Posterior cingulate gyrus (tissue), 11 donors: ENCODE measurements at places on chromosomes 3 and 15.

DNA sequence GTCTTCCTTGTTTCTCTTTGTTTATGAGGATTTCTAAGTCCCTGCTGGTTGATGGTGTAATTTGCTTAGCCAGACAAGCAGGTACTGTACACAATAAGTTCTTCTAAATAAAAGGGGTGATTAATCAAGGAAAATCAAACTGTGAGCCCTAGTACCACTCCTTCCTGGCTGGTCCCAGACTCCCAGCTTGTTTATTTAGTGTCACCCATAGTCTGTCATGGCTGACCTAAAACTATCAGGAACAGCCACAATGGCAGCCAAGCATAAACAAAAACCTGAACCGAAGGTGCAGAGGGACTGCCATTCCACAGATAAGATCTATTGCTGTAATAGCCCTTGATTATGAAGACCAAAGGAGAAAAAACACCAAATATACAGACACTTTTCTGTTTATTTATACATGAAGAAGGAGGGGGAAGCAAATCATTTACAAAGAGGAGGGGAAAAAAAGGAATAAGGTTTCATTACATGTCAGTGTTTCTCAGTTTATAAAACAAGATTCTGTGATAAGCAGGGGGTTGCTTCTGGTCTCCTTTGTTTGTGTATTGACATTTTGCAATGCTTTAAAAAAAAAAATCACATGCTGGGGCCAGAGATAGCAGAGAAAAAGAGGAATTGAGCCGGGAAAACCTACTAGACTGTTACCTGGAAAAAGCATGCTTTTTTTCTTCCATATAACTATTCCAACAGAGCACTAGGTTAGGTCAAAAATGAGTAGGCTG is 182.4 kb upstream of the DPH6 start:
- no peak for DNase-seq

DNA sequence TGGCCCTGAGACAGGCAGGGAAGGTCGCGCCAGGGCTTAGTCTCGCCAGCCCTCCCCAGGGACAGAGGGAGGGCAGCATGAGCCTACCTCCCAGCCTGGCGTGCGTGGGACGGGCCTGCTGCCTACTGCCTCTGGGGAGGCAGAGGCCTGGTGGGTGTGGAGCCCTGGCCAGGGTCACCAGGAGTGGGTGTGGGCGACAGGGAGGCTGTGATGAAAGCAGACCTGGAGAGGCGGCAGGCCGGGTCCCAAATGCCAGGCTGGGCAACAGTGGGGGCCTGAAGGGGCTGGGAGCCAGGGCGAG is 33.1 kb downstream of the PLXNA1 start:
- DNase-seq, result no peak

GRCh38 chr3:30428251-30428650 is 178.2 kb upstream of the TGFBR2 start:
- DNase-seq, result no peak

GRCh38 chr3:194952841-194953241 is 267.2 kb downstream of the FAM43A start:
- DNase-seq, result no peak

- no peak for DNase-seq
Measured at GRCh38 chr3:151918253-151919029, 45.0 kb downstream of the SUCNR1 start.

GRCh38 chr3:102207151-102207571 is 227.7 kb upstream of the ZPLD1 start:
- no peak for DNase-seq

DNA sequence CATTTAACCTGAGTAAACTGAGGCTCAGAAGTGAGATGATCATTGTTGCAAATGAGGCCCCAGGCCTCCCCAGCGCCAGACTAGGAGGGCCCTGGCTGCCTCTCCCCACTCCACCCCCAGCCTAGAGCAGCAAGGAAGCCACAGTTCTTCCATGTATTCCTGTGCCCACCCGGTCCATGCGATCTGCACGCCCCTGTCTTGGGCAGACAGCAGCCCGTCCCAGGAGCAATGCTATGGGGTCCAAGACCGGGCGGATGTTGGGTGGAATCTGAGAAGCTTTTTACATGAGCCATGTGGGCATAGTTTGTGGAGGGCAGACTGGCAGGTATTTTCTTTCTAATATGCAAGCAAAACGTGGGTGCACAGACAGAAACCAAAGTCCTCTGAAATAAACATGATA is 15.1 kb downstream of the SH2D7 start:
- DNase-seq, result no peak

- no peak for DNase-seq
Measured at GRCh38 chr3:127069814-127070440, 87.0 kb downstream of the PLXNA1 start.

DNA sequence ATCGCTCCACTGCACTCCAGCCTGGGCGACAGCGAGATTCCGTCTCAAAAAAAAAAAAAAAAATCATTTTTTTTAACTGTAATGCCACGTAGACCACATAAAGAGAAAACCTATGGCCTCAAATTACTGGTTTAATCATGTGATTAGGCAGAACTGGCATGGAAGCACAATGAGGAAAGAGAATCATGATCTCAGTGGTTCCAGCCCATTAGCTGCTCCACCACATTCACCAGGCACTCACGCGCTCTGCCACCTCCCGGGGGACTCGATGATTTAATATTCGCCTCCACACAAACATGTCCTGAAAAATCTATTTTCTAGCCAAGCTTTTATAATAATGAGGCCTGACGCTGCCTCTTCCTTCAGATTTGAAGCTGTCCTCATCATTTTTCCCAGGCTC is 204.7 kb downstream of the TBL1XR1 start:
- no peak for DNase-seq

DNA sequence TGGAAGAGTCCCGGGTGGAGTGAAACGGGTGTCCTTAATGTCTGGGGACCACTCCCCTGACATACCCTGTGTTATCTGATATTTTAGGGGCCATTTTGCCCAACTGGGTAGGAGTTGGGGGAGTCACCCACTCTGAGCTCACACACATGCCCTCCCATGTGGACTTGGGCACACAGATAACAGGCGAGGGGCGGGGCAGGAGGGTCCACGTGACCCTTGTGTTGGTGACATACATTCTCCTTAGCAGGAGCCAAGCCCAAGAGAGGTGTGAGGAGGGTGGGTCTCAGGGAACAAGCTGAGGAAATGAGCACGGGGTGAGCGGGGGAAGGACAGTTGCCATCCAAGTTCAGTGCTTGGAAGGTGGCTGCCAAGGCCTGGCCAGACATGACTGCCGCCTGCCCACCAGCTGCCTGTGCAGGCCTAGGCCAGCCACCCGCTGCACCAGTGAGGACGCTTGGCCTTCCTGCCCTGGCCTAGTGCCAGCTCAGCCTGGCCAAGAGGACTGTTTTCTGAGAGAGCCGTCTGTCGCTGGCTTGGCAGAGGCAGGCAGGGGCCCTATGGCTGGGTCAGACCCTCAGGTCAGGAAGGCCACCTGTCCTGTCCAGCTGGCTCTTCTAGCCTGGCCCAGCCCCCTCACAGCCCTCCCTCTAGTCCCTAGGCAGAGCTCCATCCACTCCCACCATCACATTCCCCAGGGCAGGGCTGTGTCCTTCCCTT is 31.3 kb upstream of the TMEM115 start:
- DNase-seq, result peak; percentile 92

- DNase-seq, result no peak
Measured at GRCh38 chr3:66706890-66707289, 206.1 kb upstream of the LRIG1 start.

- DNase-seq, result peak; percentile 29
Measured at GRCh38 chr15:48636511-48636910, 9.0 kb downstream of the FBN1 start.

- DNase-seq, result peak; percentile 56
Measured at GRCh38 chr3:46850468-46850779, 12.8 kb downstream of the MYL3 start.

GRCh38 chr3:156792536-156792935 is 33.6 kb upstream of the LEKR1 start:
- DNase-seq, result no peak

- peak; percentile 53 for DNase-seq
Measured at GRCh38 chr3:161104561-161105551, at the start of gene B3GALNT1. B3GALNT1 (minus strand) TSS chr3:161105349; CDS start chr3:161086754, 18,595 bp downstream.

DNA sequence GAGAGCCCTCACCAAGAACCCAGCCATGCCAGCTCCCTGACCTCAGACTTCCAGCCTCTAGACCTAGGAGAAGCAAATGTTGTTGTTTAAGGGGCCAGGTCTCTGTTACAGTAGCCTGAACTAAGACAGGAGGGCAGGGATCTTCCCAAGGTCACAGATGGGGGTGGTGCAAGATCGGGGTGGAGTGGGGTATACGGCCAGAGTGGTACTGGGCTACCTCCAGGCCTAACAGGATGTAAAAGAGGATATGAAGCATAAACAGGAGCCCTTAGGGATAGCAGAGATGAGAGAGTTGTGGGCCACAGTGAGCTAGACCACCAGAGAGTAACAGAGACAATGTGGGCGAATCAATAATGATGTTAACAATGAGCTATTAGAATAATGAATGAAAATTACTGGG is 82.9 kb downstream of the TOP2B start:
- no peak for DNase-seq

DNA sequence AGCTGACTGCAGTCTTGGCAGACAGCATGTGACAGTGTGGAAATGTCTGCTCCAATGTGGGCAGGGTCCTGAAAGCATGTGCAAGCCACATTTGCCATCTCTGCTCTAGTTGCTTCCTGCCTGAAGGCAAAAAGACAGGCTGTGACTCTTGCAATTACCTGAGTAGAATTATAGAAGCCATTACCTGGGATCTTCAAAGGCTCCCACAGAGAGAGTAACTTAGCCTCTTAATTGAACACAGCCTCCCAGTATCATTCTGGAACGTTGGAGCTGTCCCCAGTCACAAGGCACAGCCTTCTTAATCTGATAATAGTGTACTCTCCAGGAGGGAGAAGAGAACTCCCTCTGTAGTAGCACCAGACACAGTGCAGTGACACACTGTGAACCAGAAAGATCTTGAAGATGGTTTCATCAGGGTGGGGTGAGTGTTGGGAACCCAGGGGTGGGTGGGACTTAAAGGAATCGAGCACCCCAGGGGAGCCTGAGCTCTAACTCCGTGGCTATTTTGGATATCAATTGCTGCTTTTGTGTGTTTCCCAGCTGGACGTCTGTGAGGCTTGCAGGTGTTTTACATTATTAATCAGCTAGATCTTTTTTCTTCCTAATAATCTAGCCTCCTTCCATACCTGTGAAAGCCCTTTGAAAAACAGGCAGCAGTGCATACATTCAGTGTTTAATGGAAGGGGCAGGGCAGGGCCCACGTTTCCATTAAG is 40.6 kb upstream of the GLCE start:
- DNase-seq, result no peak

GRCh38 chr15:44661576-44661975 is 1.9 kb downstream of the SPG11 start:
- no peak for DNase-seq

DNA sequence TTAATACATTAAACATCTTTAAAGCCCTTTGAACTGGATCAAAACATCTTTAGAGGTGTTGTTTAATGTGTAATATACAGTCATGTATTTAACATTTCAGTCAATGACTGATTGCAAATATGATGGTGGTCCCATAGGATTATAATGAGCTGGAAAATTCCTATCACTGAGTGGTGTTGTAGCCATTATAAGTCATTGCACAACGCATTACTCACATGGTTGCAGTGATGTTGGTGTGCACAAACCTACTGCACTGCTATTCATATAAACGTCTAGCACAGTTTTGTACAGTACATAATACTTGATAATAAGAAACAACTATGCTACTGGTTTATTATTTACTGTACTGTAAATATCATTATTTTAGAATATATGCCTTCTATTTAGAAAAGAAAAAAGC is 75.6 kb downstream of the DTWD1 start:
- DNase-seq, result no peak

DNA sequence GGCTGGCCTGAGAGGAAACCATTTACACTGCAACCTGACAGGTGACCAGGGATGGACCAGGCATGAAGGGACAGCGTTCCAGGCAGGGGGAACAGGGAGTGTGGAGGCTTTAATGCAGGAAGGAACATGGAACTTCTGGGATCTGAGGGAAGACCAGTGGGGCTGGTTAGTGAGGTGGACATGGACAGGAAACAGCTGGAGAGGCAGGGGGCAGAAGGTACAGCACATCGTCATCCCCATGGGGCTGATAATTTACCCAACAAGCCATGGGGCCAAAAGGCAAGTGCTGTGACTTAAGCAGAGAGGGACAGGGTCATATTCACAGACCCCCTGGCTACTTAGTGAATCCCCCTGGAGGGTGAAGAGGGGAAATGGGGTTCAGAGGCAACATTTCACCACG is 77.0 kb upstream of the LARS2 start:
- no peak for DNase-seq

DNA sequence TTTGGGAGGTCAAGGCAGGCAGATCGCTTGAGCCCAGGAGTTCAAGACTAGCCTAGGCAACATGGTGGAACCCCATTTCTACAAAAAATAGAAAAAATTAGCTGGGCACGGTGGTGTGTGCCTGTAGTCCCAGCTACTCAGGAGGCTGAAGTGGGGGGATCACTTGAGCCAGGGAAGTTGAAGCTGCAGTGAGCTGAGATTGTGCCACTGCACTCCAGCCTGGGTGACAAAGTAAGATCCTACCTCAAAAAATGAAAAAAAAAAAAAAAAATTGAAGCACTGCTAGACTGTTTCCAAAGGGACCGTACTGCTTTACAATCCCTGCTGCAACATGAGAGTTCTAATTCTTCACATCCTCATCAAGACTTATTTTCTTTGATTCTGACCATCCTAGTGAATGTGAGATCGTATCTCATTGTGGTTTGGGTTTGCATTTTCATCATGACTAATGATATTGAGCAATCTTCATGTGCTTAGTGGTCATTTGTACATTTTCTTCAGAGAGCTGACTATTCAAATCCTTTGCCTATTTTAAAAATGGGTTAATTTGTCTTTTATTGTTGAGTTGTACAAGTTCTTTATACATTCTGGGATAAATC is 10.8 kb downstream of the CMTM8 start:
- no peak for DNase-seq

DNA sequence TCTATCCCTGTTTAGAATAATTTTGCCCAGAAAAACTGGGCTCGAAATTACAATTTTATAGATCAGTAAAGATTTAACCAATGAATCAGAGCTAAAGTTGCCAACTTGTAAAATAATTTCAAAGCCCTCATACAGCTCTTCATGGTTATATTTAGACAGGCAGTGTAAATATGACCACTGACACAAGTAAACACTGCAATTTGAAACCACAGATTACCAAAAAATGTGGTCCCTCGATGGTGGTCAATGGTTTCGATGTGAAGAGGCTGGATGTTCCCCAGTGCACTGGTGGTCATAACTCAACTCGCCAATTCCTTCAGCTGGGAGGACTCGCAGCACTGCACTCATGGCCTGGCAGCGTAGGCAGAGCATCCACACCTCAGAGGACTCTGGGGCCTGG is 28.6 kb downstream of the LRTM1 start:
- no peak for DNase-seq

- DNase-seq, result no peak
Measured at GRCh38 chr3:31777092-31777491, 204.0 kb downstream of the OSBPL10 start.
